ENCODE measurements at places on chromosomes 2 and 18. TPM values are rescaled to one million over a fixed set of nuclear protein-coding genes. Genes with fewer than 3 reads are reported as not detected.

The REG3G gene
- not detected for total RNA-seq

The ADGRF3 gene
- total RNA-seq, result not detected

The LYG1 gene
- total RNA-seq, result not detected

The RNF144A gene
- total RNA-seq, result 0.28 TPM

The TRABD2A gene
- total RNA-seq, result 19.7 TPM
